Fibroblast of villous mesenchyme (primary cell): ENCODE measurements at places on chromosomes 5 and 9.

DNA sequence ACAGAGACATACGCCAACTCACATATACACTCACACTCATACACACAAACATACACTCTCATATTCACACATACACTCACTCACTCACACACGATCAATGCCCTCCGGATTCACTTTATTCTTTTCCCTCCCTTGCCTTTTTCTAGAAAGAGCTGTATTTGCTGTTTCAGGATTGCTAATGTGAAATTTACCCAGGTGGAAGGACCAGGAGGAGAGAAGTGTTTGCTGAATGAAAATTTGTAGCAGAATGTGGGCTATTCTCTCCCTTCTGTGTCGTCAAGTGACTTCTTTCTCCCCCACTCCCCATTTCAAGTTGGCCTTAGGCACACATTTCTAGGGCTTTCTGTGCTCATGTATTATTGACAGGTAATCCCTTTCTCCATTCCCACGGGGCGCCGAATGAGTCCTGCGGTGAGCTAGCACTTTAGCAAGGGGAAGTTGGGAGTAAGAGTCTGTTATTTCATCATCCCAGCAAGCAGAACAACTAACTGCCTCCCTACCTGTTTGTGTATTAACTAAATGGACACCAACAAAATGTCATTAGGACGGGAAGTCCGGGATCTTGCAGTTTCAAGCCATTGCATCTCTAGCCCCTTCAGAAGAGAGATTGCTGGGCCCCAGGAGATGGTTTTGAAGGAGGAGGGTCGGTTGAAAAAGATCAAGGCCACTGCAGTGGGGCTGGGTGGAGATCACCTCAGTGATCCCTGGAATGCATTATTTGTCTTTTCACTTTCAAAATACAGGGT, 97.1 kb upstream of the TAF11L2 start:
- DNase-seq, result no peak

DNA sequence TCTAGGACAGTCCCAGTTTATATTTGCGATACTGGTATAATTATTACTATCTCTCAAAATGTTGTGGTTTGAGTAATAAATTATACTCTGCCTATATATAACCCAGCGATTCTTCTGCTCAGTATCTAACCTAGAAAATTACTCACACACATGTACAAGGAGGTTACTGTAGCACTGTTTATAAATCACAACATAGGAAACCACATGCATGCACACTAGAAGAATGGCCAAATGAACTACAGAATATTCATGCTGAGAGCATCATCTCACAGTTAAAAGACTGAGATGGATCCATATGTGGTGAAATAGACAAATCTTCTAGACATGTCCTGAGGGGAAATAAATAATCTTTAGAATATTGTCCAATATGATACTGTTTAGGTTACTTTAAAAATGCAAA, 62.1 kb downstream of the INSYN2B start:
- no peak for DNase-seq

DNA sequence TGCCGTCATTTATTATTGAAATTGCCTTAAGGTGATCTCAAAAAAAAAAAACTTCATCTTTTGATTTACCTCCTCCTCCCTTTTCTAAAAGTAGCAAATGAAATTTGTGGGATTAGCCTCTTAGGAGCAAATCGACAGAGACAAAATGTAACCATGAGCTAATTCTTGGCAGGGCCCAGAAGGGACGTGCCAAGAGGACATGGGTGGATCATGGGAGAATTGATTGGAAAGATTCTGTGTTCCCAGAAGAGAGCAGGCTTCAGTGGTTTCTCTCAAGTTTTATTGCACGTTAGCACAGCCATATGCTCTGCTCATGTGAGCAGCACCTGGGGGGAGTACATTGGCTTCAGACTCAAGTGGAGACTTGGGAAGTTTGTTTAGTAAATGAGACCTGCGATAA, 394.6 kb downstream of the ELAVL2 start:
- no peak for DNase-seq

DNA sequence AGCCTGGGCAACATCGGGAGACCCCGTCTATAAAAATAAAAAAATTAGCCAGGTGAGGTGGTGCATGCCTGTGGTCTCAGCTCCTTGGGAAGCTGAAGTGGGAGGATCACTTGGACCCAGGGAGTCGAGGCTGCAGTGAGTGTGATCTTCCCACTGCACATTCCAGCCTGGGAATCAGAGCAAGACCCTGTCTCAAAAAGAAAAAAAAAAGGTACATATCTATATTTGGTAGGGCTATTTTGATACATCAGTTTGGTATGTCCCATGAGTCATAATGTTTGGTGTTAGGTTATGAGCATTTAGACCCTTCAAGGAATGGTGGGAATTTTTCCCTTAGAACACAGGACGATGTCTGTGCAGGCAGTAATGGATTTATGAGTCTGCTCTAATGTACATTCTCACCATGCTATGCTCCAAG, 55.3 kb upstream of the POU4F3 start:
- peak; percentile 89 for DNase-seq

DNA sequence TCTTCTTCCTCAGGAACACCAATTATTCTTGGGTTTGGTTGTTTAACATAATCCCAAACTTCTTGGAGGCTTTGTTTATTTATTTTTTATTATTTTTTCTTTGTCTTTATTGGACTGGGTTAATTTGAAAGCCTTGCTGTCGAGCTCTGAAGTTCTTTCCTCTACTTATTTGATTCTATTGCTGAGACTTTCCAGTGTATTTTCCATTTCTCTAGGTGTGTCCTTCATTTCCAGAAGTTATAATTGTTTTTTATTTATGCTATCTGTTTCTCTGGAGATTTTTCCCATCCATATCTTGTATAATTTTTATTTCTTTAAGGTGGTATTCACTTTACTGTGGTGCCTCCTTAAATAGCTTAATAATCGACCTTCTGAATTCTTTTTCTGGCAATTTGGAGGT, 8.8 kb upstream of the RIOK2 start:
- no peak for DNase-seq

GRCh38 chr9:129290606-129291005, 112.5 kb upstream of the IER5L start:
- no peak for DNase-seq

DNA sequence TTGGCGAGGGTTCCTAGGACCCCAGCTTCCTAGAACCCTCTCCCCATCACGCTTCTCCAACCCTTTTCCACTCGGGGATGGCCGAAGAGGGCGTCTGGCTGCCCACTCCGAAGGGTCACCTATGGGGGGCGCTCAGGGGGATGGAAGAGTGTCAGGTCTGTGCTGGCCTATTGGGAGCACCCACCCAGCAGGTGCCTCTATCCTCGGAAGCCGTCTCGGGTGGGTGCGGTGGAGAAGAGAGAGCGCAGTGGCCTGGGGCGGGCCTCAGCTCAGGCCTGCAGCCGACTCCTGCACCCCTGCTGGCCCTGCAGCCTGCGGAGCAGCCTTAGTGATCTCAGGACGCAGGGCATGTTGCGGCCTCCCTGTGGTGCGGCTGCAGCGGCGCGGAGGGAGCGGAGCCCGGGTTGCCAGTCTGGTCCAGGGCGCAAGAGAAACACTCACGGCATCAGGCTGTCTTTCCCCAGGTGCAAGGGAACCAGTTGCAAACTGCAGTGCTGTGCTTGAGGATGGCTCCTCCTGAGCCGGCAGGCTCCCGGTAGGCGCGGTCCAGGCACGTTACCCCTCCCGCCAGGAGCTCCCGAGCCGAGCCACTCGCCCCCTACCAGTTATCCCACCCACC, 1.5 kb upstream of the IRX2 start:
- no peak for DNase-seq

GRCh38 chr9:123527981-123528380, 172.0 kb downstream of the CRB2 start:
- no peak for DNase-seq

DNA sequence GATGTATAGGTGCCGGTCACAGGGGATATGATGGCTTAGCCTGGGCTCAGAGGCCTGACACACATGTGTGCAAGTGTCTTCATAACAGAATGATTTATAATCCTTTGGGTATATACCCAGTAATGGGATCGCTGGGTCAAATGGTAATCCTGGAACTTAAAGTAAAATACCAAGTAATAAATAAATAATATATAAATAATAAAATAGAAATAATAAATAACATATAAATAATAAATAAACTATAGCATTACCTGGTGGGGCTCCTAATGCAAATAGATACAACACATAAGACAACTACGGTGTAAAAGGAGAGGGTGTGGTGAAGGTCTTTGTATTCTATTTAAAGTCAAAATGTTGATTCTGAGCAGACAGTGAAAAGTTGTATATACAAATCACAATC, 68.5 kb upstream of the GFPT2 start:
- no peak for DNase-seq

DNA sequence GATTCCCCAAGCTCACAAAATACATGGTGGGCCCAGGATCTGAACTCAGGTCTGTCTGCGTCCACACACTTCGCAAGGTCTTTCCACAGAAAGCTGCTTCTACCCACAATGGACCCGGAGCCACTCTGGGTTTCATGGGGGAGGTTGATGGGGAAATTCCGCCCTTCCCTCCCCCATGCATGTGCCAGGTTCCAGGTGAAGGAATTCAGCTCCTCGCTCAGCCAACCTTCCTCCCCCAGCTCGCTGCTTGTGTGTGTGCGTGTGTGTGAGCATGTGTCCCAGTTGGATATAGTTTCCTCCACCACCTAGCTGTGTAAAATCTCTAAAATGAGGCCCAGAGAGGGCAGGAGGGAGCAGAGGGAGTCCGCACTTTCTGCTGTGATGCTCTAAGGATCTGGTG, 1.0 kb downstream of the PTGS1 start:
- no peak for DNase-seq

GRCh38 chr5:39024005-39024404, 50.2 kb downstream of the RICTOR start:
- DNase-seq, result no peak

DNA sequence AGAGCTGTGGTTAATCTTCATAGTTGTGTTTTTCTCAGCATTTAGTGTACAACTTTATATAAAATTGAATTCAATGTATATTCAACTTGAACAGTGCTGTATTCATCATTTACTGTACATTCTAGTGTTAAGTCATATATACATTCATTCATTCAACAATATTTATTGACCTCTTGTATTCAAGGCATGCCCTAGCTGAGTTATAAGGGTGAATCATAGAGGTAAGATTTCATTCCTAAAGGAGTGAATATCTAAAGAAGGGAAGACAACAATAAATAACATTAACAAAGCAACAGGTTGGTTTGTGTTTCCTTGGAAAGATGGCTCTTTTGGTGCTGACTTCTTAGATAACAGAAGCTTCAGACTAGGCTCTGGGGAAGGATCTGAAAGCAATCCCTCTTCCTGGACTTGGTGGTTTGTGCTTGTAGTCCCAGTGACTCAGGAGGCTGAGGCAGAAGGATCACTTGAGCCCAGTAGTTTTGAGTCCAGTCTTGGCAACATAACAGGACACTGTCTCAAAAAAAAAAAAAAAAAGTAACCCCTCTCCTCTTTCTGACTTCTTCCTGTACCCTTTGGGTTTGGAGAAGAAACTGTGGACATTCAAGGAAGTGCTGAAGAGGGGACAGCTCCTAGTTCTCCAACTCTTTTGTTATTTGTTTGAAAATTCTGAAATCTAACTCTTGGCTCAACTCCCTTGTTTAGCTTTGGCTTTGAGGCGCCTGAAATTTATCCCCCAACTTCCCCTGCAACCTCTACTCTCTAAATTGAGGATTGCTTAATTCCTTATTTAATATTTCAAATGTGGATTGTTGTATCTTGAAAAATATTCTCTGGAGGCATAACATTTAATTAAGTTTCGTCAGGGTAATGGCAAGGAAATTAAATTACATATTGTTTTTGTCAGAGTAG, 80.2 kb downstream of the OSTF1 start:
- DNase-seq, result no peak

GRCh38 chr9:14323985-14324650, 10.2 kb upstream of the NFIB start:
- DNase-seq, result no peak

- DNase-seq, result no peak
Measured at GRCh38 chr9:22265038-22265437, 181.6 kb upstream of the DMRTA1 start.

- no peak for DNase-seq
Measured at GRCh38 chr9:131122158-131122557, 3.2 kb upstream of the NUP214 start.

DNA sequence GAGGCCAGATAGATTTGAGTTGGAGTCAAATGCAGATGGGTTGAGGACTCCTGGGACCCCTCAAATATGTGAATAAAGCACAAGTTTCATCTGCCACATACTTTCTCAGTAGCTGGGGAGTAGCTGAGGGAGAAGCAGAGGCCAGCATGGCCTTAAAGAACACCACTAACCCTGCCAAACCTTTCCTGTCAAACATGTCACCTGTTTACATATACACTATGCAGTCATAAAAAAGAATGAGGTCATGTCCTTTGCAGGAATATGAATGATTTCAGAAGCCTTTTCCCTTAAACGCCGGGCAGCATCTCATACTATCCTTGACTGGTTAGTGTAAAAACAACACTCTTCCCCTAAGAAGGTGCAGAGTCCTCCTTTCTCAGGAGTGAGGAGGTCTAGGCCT, 25.2 kb upstream of the HSD17B4 start:
- peak; percentile 11 for DNase-seq

- no peak for DNase-seq
Measured at GRCh38 chr5:6273090-6273735, 105.1 kb downstream of the MED10 start.

GRCh38 chr5:1464096-1464446, 18.8 kb upstream of the SLC6A3 start:
- DNase-seq, result no peak

DNA sequence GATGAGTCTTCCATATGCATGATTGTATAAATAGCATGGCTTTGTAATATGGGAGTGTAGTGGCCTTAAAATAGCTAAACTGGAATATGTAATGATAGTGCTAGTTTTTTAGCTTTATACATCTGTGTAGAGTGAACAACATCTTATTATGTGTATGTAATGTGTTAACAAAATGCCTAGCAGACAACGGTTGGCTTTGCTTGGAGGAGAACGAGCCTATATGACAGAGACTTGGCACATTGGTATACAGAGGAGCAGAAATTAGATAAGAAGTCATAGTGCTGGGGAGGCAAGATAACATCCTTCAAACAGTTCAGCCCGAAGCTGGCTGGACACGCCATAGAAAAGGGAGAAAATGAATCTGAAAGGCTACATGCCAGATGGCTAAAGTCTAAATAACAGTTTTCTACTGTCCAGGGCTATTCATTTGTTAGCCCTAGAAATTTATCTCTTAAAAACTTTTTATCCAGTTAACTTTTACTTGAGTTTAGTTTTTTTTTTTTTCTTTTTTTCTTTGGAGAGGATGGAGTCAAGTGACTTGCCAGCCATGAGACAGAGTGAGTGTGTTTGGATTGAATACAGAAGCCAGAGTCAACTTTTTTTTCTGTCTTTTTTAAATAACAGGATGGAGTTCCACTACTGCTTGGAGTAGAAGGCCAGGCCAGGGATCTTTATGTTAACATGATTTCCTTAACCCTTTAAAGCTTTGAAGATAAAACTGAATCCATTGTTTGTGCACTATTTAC, 214.4 kb upstream of the ACTBL2 start:
- no peak for DNase-seq

- no peak for DNase-seq
Measured at GRCh38 chr5:124056991-124057723, 545.2 kb downstream of the CSNK1G3 start.
